Right ventricle myocardium inferior (tissue), 1 donor: ENCODE measurements at places on chromosomes 13 and 19. TPM values are rescaled to one million over a fixed set of nuclear protein-coding genes. Genes with fewer than 3 reads are reported as not detected.
A peak's percentile ranks its signal among the peaks of the same experiment; 100 is the strongest.

GRCh38 chr13:92657565-92657964, 569.0 kb upstream of the GPC6 start:
- DNase-seq = no peak

- DNase-seq = no peak
Observed at GRCh38 chr19:2812414-2813234, 7.0 kb upstream of the ZNF554 start.

- DNase-seq = no peak
Observed at GRCh38 chr19:12155324-12155860, 1.1 kb downstream of the ZNF625 start.

DNA sequence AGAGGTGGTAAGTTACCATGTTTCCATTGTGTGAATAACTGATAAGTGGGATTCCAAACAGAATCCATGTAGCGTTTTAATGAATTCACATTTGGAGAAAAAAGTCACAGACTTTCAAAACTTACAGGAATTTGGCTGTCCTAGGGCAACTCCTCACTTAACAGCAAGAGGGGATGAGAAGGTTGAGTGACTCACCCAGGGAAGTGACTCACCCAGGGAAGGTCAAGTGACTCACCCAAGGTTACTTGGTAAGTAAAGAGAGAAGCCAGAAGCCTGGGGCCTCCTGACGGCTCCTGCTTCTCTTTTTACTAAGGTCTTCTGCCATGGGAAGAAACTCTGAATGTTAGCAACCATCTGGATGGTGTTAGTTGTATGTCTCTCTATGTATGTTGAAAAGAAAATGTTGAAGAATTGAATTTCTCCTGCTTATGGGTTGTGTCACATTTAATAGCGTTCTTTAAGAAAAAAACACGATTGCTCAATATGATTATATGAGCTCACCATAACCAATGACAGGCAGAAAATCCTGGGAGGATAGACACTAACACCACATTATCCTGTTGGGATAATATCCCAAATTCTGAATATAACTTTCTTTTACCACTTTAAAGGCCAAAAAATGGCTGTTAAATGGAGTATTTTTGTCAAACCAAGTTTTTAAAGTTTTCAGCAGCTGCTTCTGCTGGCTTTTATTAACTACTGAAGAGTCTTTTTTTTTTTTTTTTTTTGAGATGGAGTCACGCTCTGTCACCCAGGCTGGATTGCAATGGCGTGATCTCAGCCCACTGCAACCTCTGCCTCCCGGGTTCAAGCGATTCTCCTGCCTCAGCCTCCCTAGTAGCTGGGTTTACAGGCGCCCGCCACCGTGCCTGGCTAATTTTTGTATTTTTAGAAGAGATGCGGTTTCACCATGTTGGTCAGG, 195.6 kb downstream of the GGACT start:
- DNase-seq = peak; percentile 69

C19orf85 gene
- not detected for total RNA-seq

NOTCH3 gene
- total RNA-seq = 28.5 TPM

RASGRP4 gene
- total RNA-seq = 1.7 TPM

- no peak for DNase-seq
Observed at GRCh38 chr13:97544031-97544765, 110.2 kb downstream of the RAP2A start.

LILRB5 gene
- total RNA-seq = 8.5 TPM

DNA sequence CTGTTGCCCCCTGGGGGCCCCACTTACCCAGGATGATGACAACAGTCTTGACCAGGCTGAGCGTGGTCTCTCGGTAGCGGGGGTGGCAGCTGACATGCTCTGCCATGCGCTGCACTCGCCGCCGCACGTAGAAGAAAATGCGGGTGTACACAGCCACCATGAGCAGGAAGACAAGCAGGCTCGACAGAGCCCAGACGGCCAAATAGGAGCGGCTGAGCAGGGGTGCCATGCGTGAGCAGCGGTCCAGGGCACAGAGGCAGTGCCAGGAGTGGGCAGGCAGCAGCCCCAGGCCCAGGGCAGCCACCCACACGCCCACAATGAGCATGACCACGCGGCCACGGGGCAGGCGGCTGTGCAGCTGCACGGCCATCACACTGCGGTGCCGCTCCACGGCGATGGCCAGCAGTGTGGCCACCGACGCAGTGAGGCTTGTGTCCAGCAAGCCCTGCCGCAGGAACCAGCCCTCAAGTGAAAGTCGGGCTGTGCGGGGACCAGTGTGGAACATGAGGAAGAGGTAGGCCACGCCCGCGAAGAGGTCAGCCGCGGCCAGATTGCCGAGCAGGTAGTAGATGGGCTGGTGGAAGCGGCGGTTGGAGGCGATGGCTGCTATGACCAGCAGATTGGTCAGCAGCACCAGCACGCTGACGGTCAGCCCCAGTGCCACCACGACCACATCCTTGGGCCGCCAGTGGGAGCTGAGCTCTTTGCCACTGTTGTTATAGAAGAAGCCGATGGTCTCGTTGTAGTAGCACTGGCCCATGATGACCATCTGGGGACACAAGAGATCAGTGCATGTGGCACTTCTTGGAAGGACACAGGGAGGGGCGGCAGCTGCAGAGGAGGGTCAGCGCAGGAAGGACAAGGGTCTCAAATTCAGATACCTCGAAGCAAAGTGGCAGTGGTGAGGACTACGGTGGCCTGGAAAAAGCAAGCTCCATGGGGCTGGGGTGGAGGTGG, 1.2 kb downstream of the LPAR2 start:
- DNase-seq = no peak

PTH2 gene
- total RNA-seq = not detected

- DNase-seq = no peak
Observed at GRCh38 chr13:98397221-98397620, 179.7 kb downstream of the STK24 start.

GRCh38 chr13:28094306-28094705, 6.1 kb downstream of the FLT3 start:
- no peak for DNase-seq

GRCh38 chr19:18520848-18521691, 800 bp downstream of the ELL start:
- DNase-seq = peak; percentile 83

GRCh38 chr13:48094404-48094780, 512 bp downstream of the MED4 start:
- DNase-seq = no peak
